Neuronal stem cell (in vitro differentiated cells): ENCODE measurements at places on chromosomes 7 and 10.

GRCh38 chr10:13633689-13634088 is 46.9 kb downstream of the PRPF18 start:
- DNase-seq, result no peak

- no peak for DNase-seq
Observed at GRCh38 chr10:14299556-14299955, 31.2 kb downstream of the FRMD4A start.

DNA sequence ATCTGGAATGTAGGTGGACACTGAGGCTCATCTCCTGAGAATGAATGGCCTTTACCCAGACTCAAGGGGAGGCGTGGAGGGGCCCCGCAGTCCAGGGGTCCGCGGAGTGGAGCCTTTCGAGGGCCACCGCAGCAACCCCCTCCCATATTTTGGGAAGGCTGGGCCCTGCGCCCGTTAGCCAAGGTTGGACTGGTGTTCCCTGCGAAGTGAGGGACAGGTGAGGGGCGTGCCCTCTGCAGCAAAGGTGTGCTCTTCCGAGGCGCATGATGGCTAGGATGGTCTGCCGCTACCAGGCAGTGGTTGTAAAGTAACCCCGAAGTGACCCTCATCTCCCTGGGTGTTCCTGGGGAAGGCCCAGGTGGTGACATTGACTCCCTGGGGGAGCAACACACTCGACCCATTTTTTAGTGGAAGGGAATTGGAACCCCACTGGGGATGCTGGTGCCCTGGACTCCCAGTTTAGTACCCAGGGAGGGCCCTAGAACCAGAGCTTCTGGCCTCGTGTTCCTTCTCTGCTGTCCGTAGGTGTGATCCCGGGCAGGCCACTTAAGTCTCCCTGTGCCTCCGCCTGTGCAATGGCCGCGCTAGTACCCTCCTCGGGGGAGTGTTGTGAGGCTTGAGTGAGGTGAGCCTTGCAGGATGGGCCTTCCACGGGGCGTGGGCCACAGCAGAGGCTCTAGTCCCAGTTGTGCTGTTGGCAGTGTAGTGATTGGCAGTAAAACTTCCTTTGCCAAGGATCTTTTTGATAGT is 779 bp downstream of the FAM241B start:
- no peak for DNase-seq

GRCh38 chr7:5578495-5578894 is 154.9 kb upstream of the TNRC18 start:
- DNase-seq, result no peak

DNA sequence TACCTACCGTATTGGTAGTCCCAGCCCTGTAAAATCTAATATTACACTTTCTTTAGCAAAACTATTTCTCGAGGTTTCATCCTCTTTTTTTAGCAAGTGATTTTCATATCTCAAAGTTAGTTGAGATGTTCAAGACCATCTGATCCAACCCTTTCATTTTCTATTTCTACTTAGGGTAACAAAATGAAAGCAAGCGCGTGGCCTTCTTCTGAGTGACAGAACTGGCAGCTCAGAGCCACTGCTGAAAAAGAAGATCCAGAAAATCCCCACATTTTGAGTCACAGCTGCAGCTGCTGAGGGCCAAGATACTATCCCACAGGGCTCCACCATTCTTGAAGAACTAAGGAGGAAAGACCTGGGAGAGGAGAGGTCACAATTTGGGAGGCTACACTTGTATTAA is 24.8 kb upstream of the ZNF800 start:
- no peak for DNase-seq

GRCh38 chr10:124349231-124349995 is 69.3 kb downstream of the OAT start:
- DNase-seq, result no peak

DNA sequence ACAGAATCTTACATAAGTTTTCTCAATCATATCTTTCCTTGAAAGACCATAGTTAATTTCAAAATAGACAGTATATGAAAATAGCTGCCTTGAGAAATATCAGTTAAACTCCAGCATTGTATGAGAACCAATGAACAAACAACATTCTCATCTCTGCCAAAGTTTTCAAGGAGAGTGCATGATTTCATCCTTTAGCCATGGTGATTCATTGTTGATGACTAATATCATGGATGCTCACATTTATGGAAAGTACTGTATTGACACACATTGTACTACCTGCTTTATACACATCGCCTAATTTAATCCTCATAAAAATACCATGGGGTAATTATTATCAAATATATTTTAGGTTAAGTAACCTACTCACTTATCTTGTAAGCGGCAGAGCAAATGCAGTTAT is 250.3 kb downstream of the CNTNAP2 start:
- no peak for DNase-seq

GRCh38 chr10:51894771-51895578 is 195.6 kb upstream of the CSTF2T start:
- no peak for DNase-seq

GRCh38 chr10:116708391-116708821 is 34.0 kb downstream of the HSPA12A start:
- DNase-seq, result no peak

- DNase-seq, result no peak
Observed at GRCh38 chr7:122298618-122299017, 5.9 kb downstream of the FEZF1 start.

GRCh38 chr7:55570218-55570873 is 2.0 kb downstream of the VOPP1 start:
- DNase-seq, result no peak

DNA sequence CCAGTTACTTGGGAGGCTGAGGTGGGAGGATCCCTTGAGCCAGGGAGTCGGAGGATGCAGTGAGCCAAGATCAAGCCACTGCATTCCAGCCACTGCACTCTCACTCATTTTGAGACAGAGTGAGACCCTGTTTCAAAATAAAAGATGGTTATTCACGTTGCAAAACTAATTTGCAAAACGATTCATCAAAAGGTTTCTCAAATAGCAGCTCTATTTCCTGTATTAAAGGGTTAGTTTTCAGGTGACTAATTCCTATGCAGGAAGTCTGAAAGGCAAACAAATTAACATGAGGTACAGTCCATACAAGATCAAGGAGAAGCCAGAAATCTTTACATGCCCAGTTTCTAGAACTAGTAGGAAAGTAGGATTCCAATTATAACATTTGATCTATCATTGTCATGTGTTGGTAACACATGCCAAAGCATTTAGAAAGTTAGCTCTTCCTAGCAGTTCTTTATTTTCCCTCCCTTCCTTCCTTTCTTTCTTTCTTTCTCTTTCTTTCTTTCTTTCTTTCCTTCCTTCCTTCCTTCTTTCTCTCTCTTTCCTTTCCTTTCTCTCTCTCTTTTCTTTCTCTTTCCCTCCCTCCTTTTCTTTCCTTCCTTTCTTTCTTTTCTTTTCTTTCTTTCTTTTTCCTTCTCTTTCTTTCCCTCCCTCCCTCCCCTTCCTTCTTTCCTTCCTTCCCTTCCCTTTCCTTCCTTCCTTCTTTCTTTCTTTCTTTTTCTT is 49.3 kb downstream of the DENND2A start:
- no peak for DNase-seq

DNA sequence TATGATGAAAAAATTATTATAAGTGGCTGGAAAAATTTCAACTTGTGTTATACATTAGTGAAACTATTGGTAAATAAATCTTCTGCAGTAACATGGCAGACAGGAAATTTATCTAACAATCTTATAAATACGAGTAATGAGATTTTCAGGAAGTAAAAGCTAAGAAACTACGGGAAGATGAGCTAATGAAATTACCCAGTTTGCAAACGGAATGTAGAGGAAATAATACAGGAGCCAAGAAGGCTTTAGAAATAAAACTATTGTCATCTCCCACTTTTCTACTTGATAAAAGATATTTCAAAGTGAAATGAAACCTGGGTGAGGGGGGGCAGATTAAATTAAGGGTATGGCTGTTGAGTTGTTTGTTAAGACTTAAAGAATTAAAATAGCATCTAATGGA is 332.5 kb upstream of the SORCS1 start:
- no peak for DNase-seq

- DNase-seq, result no peak
Observed at GRCh38 chr10:21524131-21524525, 1.4 kb downstream of the SKIDA1 start.

DNA sequence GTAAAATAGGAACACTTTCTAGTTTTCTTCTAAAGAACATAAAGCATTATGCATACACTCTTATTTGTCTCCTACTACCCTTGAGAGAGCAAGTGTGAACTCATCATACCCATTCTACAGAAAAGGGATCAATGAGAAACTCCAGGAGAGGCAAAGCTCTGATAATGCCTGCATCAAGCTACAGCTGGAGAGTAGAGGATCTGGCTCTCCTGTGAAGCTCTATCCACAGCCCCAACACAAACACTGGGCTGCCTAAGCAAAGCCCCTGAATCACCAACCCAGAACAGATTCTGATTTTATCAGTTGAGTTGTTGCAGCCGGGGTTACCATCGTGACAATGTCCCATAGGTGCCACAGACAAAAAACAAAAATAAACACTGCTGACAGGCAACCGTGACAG is 74.9 kb downstream of the NUDCD3 start:
- DNase-seq, result no peak

GRCh38 chr10:103986360-103986759 is 19.4 kb downstream of the SLK start:
- no peak for DNase-seq

DNA sequence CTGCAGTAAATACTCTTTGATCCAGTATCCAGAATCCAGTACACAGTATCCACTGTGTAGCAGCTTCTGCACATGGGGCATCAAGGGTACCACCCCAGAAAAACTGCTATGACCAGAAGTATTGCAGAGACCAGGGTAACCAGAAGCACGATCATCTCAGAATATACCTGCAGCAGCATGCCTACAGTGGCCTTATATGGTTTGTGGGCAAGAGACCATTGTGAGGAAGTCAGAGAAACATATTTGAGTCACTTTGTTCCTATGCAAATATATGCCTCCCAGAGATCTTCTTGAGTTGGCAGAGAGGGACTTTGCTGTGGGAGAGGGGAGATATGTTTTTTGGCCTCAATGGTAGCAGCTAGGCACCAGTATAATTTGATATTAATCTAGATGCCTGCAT is 206.4 kb upstream of the LRRTM3 start:
- DNase-seq, result no peak

GRCh38 chr10:109906316-109906715 is 17.0 kb downstream of the XPNPEP1 start:
- DNase-seq, result no peak

DNA sequence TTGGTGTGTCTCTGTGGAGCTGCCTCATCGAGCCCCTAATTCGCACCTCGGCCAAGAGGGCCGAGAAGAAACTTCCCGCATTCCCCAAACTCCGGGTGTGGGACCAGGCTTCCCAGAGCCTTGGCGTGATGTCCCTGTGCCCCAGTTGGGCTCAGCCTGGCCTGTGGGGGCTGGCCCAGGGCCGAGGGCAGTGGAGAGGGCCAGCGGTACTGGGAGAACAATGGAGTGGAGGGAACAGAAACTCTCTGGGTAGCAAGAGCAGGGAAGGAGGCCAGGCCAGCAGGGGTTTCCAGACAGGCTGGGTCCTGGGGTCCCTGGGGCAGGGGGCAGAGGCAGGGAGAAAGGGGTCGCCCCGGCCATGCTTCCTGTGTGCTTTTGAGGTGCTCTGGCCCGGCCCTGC is 16.0 kb downstream of the TMEM270 start:
- no peak for DNase-seq

DNA sequence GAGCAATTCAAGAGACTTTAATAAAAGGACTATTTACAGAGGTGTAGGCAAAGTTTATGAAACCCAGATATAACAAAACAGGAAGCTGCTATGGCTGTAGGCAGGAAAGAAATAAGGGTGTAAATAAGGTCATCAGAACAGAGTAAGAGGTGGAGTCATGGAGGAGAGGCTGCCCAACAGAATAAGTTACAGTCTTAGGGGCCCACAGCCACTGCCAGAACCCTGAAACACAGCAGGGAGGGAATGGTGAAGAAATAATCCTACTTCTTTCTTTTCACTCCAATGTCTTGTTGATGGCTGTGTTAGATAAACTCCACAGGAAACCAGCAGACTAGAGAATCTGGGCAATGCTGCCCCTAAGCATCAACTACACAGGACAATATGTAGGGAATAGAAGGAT is 155.8 kb upstream of the TAC1 start:
- no peak for DNase-seq

DNA sequence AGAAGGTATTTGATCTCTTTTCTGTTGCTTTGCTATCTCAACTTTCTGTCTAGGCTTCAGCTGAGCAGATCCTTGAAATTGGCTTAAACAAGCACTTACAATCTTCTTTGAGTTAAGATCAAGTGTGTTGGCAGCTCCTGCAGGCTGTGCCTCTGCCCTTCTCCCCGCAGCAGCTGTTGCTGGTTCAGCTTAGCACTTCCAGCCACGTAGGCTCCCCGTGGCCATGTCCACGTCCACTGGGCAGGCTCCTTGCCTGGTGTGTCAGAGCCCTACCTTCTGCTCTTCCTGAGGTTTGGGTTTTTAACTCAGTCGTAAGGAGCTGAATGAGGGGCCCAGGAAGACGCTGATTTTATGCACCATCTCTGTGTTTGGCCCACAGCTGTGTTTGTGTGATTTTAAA is 47.2 kb downstream of the CAMK1D start:
- DNase-seq, result no peak

DNA sequence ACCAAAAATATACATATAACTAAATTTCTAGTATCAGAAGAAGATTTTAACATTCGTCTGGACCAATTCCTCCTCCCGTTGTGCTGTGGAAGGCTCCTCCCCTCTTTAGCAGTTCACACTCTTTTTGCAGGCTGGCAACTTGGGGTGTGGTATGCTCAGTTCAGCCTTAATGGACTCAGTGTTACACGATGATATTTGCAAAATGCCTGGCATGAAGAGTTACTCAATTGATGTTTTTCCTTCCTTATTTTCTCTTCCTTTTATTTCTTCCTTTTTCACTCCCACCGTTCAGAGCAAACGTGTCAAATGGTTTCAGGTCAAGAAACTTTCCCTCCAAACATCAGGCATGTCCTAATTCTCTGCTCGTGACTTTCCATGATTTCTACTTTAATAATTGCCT is 248.3 kb downstream of the PHF14 start:
- no peak for DNase-seq

GRCh38 chr7:82506702-82507101 is 63.1 kb upstream of the CACNA2D1 start:
- no peak for DNase-seq

DNA sequence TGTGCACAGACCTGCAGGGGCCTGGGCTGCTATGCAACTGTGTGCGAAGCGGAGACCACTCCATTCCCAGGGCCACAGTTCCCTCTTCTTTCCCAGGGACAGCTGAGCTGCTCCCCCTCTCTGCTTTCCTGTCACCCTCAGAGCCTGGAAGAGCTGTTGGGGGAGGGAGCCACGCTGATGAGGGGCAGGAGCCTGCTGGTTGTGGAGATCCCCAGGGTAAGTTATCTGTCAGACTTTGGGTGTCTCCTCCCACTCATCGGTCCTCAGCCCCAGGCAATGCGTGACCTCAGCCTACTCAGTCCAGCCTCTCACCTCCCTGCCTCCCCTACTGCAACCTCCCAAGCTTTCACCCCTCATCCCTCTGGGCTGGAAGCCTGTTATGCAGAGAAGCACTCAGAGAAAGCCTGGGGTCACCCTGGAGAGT is 53.5 kb downstream of the ZNF467 start:
- DNase-seq, result no peak

- DNase-seq, result peak; percentile 75
Observed at GRCh38 chr7:131556053-131556908, at the start of gene PODXL. TSS of gene PODXL (minus strand) at chr7:131556628. CDS start at chr7:131556359, 269 bp downstream.

GRCh38 chr10:20624642-20625041 is 272.5 kb downstream of the NEBL start:
- no peak for DNase-seq
